ENCODE measurements at places on chromosomes 3 and 15.

- no peak for DNase-seq
Observed at GRCh38 chr15:32663671-32664070, 22.2 kb downstream of the SCG5 start.

DNA sequence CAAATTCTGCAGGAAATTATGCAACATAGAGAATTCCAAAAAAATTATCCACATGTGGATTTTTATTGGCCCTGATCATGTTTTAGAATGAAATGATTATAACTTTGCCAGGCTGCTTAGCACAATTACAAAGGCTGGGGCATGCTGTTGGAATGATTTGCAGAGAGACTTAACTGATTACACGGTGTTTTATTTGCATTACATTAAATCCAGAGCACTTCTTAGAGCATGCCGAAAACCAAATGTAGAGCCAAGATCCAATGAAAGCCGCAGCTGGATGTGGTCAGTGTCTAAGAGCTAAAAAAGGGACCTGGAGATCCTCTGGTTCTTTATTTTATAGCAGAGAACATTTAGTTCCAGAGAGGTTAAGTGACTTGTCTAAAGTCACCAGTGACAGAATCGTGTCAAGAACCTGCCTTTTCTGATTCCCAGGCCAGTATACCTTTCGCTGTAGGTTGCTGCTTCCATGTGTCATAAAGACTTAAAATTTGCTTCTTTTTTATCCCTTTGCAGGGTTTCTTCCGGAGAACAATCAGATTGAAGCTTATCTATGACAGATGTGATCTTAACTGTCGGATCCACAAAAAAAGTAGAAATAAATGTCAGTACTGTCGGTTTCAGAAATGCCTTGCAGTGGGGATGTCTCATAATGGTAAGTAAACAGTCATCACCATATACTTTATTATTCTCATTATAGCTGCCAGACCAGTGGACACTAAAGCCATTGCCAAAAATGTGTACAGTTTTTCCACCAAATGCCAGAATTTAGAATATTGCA is 92.0 kb upstream of the TSEN2 start:
- DNase-seq: peak; percentile 24

DNA sequence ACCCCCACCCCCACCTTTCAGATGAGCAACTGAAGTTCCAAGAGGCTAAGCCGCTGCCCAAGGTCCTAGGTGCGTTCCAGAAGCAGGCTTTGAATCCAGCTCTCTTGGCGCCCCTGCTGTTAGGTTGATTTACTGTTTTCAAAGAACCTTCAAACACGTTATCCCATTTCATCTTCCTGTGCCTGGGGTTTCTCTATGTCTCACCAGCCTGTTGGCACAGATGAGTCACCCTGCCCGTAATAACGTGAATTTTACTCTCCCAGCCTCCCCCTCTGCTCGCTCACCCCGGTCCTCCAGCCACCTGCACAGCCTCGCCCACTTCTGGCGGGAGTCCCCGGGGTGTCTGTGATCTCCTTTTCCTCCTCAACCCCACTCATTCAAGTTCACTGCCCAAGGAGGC is 13.0 kb upstream of the TSEN2 start:
- no peak for DNase-seq

DNA sequence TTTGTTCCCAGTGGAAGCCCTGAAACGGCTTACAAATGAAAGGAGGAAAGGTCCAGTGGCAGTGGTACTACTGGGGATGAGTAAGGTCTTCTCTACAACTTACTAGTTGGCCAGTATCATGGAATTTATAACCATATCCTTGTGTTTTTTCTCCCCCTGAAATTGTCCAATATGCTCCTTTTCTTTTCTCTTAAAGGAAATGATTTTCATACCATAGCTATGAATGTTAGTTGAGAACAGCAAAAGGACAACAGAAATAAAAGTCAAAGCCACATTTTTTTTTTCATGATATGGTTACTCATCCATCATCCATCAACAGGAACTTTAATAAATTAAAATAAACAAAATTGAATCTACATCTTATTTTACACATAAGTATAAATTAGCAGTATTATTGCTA is 450.4 kb downstream of the MFSD1 start:
- DNase-seq: no peak

- peak; percentile 0 for DNase-seq
Observed at GRCh38 chr3:12046406-12046805, 42.2 kb downstream of the SYN2 start.

- DNase-seq: no peak
Observed at GRCh38 chr3:119343719-119344118, 49.5 kb downstream of the ARHGAP31 start.

DNA sequence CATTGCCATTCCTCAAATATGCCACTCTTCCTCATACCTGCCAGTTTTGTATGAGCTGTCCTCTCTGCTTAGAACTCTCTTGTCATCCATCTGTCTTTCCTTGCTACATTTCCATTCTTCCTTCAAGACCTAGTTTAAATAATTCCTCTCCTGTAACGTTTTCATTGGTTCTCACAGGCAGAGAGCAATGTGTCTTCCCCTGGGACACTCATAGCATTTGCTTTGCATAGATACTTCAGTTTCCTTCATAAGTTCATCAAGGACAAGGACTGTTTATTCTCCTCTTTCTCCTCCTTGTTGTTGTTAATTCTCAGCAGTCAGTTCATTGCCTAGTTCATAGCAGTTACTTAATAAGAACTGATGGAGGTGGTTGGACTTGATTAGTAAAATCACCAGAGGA is 10.5 kb downstream of the NR2C2 start:
- DNase-seq: no peak

- DNase-seq: no peak
Observed at GRCh38 chr15:74134387-74135027, 4.1 kb downstream of the ISLR2 start.

DNA sequence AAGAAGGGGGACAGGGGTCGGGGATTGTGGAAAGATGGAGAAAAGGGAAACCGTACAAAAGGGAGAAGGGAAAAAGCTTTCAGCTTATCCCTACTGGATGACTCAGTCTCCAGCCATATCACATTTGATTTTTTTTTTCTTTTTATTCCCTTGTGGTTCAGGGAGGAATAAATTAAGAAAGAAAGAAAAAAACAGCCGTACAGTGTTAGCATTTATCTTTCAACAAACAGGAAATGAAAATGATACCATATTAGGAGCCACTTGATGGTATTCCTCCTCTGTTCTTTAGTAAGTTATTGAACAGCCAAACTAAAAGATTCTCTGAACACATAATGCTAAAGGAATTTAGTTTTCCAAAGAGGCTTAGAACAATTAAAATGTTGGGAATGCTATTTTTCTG is 594.4 kb downstream of the FOXP1 start:
- DNase-seq: no peak

DNA sequence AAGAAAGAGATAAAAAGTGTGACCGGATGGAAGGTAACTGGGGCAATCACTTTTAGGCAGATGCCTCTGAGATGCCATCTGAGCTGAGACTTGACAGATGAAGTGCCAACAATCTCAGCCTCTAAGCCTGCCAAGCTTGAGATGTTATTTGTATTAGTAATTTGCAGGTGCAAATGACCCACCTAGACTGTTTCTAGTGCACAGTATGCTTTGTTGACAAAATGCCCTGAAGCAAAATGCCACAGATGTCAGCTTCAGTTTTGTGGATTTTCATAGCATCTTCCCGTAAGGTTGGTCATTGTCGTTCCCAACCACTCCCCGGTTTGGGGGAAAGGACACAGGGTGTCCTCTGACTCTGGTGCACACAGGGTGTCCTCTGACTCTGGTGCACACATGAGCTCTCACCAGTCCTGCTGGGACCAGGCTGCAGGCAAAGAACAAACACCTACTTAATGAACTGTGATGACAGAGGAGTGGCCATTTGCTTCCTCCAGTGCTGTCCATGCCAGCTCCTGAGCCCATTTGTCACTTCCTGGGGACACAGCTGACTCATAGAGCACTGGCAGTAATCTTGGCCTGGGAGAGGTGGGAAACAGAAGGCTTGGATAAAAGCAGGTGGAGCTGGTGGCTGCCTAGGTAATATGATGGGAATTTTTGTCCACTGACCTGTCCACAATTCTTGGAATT is 16.7 kb upstream of the PPP1R2 start:
- no peak for DNase-seq

- no peak for DNase-seq
Observed at GRCh38 chr15:69786136-69786701, 311.5 kb downstream of the TLE3 start.

GRCh38 chr3:195007151-195007550 is 263.8 kb downstream of the XXYLT1 start:
- DNase-seq: no peak

DNA sequence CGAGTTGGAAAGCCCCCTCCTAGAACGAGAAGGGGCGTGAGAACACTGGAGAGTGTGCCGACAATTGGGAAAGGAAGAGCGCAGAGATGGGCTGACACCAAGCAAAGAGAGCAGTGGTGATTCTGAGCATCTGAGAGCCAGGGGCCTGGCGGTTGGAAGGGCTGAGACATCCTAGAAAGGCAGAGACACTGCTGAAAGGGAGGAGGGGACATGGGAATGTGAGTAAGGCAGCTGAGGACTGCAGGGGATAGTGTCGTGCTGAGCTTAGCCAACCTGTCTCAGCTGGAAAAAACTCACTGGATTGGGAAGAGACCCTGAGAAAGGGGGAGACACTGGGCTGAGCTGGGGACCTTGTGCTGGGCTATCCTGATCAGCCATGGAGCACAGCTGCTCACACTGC is 58.1 kb upstream of the SLC6A6 start:
- no peak for DNase-seq

DNA sequence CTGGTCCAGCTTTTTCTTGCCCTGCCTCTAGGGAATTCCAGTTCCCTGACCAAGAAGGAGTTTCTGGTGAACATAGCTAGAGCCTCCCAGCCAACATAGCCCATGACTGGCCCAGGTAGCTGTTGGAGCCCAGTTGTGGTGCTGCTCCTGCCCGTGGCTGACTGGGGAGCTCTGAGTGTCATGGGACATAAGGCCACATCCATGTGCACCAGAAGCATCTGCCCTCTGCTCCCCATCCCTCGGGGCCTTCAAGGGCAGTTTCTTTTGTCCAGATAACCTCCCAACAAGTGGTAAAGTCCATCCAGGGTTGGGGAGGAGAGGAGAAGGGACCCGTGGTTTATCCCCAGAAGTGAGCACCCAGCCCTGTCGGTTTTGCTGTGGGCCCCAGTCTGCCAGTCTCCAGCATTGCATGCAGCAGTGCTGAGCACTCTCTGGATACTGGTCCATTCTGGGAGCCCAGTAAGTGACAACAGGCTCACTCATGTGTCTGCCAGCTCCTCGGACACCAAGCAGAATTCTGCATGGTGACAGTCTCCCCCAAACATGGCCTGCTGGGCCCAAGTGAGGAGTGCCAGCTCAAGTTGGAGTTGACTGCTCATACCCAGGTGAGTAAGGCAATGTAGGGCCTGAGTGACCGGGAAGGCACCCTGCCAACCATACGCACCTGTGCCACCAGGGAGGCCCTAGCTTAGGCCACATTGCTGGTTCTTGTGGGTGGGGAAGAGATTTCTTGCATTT is 28.8 kb downstream of the ACAA1 start:
- DNase-seq: no peak

GRCh38 chr3:33980252-33980651 is 181.8 kb downstream of the PDCD6IP start:
- DNase-seq: peak; percentile 4

Data from muscle of arm (tissue), 14 donors.